ENCODE measurements at places on chromosomes 13 and 19.

- DNase-seq: no peak
Observed at GRCh38 chr13:47076500-47076899, 179.6 kb upstream of the HTR2A start.

DNA sequence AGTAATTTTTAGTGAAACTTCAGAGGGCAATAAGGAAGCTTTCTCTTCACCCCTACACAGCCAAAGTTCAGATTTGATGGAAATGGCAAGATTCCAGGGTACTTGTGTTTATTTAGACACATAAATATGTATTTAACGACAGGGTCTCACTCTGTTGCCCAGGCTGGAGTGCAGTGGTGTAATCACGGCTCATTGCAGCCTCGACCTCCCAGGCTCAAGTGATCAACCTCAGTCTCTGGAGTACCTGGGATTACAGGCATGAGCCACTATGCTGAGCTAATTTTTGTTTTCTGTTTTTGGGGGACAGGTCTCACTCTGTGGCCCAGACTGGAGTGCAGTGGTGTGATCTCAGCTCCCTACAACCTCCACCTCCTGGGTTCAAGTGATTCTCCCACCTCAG lies 2.0 kb upstream of the SYCE2 start:
- no peak for DNase-seq

DNA sequence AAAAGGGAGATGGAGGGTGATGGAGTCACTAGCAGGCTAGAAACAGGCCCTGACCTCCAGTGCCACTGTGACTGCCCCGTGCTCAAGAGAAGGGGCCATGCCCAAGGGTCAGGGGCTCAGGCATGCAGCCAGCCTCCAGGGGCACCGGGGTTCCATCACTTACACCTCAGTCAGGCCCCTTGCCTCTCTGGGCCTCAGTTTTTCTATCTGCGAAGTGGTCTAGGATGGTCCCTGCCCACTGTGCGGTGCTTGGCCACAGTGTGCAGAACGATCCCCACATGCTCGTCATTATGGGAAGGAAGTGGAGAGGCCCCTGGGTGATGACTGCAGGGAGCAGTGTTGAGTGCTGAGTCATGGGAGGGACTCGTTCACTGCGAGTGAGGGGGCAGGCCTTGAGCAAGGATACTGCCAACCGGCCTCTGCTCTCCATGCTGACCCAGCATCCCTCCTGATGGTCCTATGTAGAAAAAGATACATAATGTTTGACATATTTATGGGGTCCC lies 23.1 kb downstream of the TMED1 start:
- no peak for DNase-seq

DNA sequence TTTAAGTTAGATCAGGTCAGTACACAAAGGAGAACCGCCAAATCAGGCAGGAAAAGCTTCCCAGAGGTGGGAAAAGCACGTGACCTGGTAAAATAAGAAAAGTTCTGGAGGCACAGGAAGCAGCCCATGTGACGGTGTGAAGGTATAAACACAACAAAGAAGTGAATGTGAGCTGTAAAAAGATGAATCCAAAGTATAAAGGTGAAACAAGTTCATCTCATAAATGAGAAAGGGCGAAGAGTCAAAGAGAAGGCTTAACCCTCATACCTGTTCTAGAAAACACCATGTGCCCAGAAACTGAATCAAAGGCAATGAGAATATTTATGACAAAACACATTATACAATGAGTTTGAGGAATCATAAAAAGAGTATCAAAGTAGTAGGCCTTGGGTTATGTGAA lies 47.0 kb downstream of the USP12 start:
- no peak for DNase-seq

- no peak for DNase-seq
Observed at GRCh38 chr19:50906217-50906616, 5.0 kb downstream of the KLK4 start.

DNA sequence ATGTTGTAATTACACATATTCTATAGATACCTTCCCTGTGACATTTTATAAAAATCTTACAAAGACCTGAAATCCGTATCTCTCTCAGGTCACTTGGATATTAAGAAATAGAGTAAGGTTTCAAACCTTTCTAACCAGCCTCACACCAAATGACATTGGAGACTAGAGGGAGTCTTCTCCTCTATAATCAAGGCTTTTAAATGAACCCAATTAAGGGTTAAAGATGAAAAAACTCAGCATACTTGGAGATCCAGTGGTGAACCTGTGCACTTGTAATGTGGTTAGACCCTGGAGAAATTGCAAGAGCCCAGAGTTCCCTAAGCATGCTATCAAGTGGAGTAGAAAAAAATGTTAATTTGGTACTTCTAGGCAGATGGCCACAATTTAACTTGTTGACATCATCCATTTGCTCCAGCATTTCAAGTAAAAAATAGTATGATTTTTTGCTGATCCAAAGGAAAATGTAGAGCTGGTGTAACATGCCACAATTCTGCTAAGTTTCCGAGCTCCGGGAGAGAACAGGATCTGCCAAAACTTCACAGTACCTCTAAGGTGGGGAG lies 554.1 kb upstream of the MIR17HG start:
- no peak for DNase-seq

GRCh38 chr13:48578516-48579164 lies 45.8 kb upstream of the RCBTB2 start:
- no peak for DNase-seq

DNA sequence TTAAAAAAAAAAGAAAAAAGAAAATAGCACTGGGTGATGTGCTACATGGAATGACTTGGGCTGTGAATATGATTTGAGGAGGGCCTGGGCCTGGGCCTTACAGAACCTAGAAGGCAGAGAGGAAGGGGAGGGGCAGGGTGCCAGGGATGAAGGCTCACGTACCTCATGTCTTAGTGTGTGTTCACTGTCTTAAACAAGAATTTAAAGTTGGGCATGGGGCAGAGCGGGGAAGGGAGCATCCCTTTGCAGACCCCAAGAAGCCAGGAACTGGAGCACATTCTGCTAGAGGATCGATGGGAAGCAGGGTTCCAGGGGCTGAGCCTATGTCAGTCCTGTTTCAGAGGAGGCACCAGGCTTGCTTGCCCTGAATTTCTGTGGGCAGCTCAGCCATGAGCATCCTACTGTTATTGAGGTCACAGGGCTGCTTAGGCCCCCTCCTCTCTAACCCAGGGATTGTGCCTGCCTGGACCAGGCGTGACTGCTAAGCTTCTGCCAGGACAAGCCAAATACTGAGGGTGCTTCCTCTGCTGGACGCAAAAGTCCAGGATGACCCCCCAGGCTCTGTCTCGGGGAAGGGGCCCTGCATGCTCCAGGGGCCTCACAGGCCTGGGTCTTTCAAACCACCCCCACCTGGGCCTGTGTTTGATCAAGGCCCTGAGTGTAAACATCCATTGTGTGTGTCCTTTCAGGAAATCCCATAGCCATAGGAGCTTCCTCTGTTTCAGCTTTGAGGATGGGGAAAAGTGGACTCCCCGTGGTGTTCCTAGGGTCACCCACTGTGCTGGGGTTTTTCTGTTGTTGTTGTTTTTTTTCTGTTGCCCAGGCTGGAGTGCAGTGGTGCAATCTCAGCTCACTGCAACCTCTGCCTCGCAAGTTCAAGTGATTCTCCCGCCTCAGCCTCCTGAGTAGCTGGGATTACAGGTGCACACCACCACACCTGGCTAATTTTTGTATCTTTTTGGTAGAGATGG lies 4.8 kb downstream of the LSR start:
- DNase-seq: no peak

- no peak for DNase-seq
Observed at GRCh38 chr13:22229916-22230315, 559.0 kb downstream of the FGF9 start.

GRCh38 chr13:95956589-95957148 lies 96.5 kb downstream of the UGGT2 start:
- DNase-seq: no peak

GRCh38 chr13:27562457-27562856 lies 57.9 kb downstream of the LNX2 start:
- DNase-seq: no peak

DNA sequence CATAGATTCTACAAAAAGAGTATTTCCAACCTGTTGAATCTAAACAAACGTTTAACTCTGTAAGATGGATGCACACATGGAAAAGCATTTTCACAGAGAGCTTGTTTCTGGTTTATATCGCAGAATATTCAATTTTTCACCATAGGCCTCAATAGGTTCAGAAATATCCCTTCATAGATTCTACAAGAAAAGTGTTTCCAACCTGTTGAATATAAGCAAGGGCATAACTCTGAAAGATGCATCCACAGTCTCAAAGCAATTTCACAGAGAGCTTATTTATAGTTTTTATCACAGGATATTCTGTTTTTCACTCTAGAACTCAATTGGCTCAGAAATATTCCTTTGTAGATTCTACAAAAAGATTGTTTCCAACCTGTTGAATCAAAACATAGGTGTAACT lies 1483.6 kb downstream of the UQCRFS1 start:
- no peak for DNase-seq

DNA sequence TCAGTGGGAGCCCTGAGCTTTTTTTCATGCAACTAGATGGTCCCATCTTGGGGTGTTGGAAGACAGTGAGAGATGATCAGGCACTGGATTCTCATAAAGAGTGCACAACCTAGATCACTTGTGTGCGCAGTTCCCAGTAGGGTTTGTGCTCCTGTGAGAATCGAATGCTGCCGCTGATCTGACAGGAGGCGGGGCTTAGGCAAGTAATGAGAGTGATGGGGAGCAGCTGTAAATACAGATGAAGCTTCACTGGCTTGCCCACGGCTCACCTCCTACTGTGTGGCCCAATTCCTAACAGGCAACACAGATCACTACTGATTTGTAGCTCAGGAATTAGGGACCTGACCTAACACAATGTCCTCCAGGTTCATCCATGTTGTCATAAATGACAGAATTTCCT lies 43.6 kb upstream of the UBAC2 start:
- DNase-seq: no peak

GRCh38 chr13:50575138-50575537 lies 268.4 kb downstream of the DLEU7 start:
- DNase-seq: no peak

GRCh38 chr13:82803341-82803740 lies 1078.9 kb downstream of the SLITRK1 start:
- DNase-seq: no peak

DNA sequence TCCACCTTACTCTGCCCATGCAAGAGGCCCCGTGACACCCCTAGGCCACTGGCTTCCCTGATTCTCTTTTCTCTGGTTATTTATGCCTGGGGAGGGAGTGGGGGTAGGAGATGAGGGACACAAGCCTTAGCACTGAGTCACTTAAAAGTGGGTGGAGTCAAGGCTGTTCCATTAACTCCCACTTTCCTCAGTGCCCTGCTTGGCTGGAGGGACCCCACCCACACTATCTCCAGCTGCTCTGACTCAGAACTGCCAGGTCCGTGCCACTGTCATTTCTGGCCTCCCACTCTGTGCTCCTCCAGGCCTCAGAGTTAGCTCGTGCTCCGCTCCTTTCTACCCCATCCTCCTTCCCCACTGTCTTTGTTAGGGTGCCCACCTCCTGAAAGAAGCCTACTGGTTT lies 113.4 kb upstream of the UQCRFS1 start:
- DNase-seq: no peak

DNA sequence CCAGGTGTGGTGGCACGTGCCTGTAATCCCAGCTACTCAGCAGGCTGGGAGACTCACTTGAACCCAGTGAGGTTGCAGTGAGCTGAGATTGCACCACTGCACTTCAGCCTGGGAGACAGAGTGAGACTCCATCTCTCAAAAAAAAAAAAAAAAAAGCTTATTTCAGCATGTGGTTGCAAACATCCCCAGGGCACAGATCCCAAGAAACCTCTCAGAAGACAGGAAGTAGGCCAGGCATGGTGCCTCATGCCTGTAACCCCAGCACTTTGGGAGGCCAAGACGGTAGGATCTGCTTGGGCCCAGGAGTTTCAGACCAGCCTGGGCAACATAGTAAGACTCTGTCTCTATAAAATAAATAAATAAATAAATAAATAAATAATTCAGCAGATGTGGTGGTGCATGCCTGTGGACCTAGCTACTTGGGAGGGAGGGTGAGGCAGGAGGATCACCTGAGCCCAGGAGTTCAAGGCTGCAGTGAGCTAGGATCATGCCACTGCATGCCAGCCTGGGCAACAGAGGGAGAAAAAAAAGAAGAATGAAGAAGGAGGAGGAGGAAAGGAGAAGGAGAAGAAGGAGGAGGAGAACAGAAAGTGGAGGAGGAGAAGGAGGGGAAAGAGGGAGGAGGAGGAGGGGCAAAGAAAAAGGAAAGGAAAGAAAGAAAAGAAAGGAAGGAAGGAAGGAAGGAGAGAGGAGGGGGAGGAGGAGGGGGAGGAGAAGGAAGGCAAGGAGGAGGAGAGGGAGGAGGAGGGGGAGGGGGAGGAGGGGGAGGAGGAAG lies 4.3 kb upstream of the LRRC8E start:
- DNase-seq: no peak

- DNase-seq: no peak
Observed at GRCh38 chr19:852136-853013, at the start of gene ELANE. ELANE (plus strand) TSS chr19:852303; CDS start chr19:852329, 26 bp downstream.

DNA sequence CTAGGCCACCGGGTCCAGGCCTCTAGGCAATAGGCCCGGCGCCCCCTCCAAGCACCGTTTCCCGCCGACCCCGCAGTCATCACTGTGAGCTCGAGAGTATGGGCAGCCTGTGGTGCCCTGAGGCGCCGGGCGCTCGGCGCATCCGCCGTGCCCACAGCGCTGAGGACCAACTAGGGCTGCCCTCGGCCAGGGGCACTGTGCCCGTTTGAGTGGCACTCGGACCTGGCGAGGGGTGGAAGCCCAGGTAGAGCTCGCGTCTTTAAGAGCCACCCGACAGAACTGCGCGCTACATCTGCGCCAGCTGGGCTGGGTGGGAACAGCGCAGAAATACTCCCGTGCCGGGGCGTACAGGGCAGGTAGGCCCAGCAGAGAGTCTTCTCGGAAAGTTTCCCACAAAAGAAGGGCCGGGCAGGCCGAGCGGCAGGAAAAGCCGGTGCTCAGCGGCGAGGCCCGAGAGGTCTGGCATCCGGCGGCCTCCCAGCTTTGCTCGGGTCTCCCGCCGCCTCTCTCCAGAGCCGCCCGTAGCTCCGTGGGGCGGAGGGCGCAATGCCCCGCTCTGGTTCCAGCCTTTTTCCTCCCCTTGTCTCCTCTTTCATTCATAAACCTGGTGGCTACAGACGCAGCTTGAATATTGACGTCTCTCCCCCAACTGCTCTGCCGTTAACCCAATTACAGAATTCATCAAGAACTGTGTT lies 5.4 kb upstream of the SOX1 start:
- no peak for DNase-seq

GRCh38 chr19:48351341-48351752 lies 12.4 kb downstream of the TMEM143 start:
- no peak for DNase-seq

- no peak for DNase-seq
Observed at GRCh38 chr13:78317030-78317429, 286.3 kb downstream of the POU4F1 start.

GRCh38 chr13:45011198-45011597 lies 21.9 kb downstream of the GPALPP1 start:
- no peak for DNase-seq

- no peak for DNase-seq
Observed at GRCh38 chr19:57389194-57389729, 392 bp upstream of the ZNF548 start.

DNA sequence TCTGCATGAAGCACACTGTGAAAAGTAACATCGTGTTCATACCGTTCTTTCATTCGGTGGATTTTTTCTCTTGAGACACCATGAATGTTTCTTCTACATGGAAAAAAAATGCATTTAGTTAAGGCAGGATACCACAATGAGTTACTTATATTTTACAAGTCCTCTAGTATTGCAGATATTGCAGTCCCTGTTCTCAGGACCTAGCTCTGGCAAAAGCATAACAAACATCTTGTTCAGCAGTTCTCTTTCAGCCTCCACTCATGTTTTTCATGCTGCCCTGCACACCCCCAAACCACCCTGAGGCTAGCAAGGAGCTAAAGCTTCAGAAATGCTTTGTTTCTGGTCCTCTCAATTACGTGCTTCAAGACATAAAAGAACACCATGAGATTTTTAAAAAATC lies 24.8 kb downstream of the N4BP2L1 start:
- no peak for DNase-seq

All from epithelial cell of proximal tubule (primary cell).